ENCODE measurements at places on chromosomes 1 and 21.

- no peak for DNase-seq
Measured at GRCh38 chr1:221794079-221794670, 52.3 kb upstream of the DUSP10 start.

GRCh38 chr1:212514782-212515181, 82.1 kb downstream of the NENF start:
- no peak for DNase-seq

- peak; percentile 9 for DNase-seq
Measured at GRCh38 chr1:61640531-61641530, 84.1 kb downstream of the TM2D1 start.

- DNase-seq: peak; percentile 70
Measured at GRCh38 chr1:17119076-17119772, at the start of gene PADI2. TSS of gene PADI2 (minus strand) at chr1:17119451. CDS start at chr1:17119371, 80 bp downstream.

- no peak for DNase-seq
Measured at GRCh38 chr1:76543495-76543894, 323.8 kb upstream of the ST6GALNAC5 start.

- DNase-seq: no peak
Measured at GRCh38 chr21:35212393-35213127, 163.5 kb upstream of the RUNX1 start.

- peak; percentile 49 for DNase-seq
Measured at GRCh38 chr1:48061162-48062136, 64.3 kb upstream of the TRABD2B start.

DNA sequence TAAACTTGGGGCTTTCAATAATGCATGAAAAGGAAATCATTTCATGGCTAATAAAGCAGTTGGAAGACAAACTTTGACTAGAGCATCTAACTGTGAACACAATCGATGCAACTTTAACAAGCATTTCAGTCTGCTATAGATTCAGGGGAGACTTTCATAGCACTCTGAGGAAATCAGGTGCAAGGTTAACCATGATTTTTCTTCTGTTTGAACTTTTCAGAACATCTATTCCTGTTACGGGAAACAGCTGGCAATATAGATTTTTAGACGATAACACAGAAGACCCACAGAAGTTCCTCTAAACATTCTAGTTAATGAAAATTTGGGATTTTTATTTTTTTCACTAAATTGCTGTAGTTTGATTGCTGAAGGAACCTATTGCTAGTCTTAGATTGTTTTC, 177.3 kb downstream of the TRIM33 start:
- no peak for DNase-seq

DNA sequence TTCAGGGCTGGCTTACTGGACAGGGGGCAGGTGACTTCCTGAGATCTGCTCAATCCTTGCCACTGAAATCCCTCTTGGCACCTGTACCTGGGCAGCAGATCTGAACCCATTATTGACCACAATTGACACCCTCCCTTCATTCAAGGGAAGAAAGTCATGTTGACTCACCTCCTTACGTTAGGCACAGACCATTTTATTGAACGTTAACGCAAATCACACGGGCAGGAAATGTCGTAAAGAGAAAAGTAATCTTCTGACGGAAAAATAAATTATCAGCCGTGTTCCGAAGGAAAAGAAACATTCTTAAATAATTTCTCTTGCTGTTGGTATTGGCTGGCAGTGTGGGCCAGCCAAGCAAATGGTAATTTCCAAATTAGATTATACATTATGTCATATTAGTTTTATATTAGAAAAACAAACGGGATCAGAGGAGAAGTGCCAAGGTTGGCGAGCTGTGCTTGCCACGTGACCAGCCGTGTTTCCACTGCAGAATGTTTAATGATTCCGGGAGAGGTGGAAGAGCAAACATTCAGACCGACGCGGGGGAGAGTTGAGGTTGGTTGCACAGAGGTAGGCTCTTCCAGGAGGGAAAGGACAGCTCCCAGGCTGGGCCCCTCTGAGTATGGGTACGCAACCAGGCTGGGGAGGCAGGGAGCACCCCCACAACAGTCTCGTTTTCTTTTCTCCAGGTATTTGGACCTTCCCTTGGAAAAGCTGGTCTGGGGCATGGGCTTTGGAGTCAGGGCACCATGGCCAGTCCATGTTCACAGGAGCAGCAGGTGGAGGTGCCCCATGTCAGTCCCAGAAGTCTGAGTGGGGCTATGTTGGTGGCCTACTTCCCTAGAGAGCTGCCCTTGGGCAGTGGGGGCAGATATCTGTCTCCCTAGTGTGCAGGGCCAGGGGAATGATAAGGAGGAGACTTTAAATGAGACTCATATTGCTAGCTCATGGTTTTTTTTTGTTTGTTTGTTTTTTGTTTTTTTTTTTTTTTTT, 121.1 kb downstream of the FOXD2 start:
- DNase-seq: peak; percentile 75

GRCh38 chr21:44939532-44940115, at the start of gene SLX9:
TSS of gene SLX9 (plus strand) at chr21:44940029. CDS start at chr21:44940058, 29 bp downstream.
- DNase-seq: peak; percentile 77

- DNase-seq: no peak
Measured at GRCh38 chr1:55316502-55316901, 101.3 kb upstream of the USP24 start.

DNA sequence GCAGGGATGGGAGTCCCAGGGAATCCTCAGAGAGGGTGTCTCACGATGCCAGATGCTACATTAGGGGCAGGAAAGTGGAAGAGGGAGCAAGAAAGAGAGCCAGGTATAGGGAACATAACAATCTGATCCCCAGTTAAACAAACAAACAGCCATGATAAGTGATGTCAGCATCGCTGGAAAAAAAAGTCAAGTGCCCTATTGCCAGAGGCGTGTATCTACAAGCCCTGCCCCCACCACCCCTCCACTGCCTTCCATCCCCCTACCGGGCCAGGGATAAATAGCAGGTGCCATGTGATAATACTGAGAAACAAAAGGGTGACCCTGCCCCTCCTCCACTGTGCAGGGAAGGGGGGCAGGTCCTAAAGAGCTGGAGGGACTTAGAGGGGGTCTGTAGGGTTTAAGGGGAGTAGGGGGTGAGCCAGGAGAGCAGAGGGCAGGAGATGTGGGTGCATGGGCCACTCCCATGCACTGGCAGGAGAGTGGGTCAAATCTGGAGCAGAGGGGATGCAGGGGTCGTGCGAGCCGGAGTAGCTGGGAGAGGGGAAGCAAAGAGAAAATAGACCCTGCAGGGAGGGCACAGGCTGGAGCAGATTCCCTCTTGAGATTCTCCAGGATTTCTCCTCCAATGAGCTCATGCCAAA, 3.4 kb downstream of the SLC26A9 start:
- DNase-seq: peak; percentile 36

- DNase-seq: no peak
Measured at GRCh38 chr1:55483523-55483922, 268.4 kb upstream of the USP24 start.

DNA sequence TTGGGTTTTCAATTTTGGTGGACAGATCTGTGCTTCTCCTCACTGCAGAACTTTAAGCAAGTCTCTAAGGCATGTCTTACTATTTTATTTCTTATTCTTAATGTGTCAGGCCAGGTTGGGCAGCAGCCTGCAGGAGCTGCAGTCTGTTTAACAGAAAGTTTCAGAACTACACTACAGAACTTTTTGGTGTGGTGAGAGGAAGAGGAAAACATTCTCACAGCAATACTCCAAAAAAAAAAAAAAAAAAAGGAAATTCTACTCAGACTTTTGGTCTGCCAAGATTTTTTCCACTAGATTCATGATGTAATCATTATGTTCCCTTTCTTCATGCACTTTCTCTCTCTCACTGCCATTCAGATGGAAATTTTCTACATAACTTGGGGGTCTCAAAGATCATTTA, 255.2 kb downstream of the COL11A1 start:
- DNase-seq: no peak

GRCh38 chr1:2788506-2789163, 12.9 kb downstream of the TTC34 start:
- DNase-seq: no peak

DNA sequence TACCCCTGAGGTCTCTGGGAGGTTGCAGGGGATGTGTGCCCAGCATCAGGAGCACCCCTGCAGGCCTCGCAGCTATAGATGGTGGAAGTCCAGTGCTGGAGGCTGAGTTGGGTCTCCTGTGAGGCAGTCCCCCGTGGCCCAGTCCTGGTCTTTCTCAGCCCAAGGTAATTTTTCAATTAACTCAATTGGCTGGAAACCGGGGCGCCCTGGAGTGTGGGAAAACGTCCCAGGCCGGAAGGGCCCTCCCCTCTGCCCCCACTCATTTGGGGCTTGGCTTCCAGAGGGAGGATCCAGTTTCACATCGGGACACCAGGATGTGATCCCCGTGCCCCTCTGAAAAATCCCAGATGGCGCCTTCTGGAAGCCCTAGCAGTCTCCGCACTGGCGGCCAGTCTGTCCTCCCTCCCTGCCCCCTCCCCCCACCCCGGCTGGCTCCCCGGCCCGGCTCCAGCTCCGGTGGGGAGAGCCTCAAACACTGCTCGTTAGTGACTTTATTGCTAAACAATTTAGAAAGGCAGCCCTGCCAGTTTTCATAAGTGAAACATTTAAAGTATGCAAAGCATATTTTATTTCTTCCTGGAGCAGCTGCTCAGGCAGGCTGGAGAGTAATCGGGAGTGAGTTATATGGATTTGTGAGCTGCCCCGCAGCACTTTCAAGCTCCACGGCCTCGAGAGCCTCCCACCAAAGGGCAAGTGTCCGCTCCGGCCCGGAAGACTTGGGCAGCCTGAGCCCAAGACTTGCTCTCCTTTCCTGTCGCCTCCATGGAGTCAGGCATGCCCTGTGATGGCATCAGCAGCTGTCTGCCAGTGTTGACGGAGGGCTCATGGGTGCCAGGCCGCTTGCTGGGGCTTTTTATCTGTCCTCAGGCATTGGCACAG, 208.2 kb upstream of the TMEM51 start:
- DNase-seq: no peak

DNA sequence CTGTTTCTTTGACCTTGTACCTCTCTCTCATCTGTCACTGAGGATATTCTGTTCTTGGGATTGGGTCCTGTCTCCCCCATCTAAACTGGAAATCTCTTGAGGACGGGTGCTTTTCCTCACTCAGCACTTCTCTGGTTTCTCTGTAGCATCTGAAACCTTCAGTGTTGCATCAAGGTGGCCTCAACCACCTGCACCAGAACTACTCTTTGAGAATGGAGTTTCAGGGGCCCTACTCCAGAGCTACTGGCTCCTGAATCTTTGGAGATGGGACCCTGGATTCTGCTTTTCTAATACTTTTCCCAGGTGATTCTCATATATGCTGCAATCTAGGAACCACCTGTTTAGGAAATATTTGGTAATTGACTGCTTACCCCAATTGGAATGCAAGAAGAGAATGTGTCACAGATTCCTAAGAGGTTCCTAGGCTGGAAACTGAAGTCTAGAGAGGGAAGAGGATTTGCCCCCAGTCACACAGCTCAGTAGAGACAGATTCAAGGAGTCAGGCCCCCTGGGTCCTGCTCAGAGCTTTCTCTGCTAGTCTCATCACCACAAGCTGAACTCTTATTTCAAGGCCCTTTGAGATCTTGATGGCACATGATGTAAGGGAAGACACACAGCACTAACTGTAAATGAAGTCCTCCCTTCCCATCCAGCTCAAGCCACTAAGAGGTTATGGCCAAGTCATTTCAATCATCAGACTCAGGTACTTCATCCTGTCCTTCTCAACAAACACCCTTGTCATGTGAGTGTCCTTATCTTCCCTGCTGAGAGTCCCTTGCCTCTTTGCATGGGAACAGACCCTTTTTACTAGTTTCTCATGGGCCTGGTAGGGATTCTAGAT, 48.7 kb downstream of the EIF2D start:
- DNase-seq: no peak

DNA sequence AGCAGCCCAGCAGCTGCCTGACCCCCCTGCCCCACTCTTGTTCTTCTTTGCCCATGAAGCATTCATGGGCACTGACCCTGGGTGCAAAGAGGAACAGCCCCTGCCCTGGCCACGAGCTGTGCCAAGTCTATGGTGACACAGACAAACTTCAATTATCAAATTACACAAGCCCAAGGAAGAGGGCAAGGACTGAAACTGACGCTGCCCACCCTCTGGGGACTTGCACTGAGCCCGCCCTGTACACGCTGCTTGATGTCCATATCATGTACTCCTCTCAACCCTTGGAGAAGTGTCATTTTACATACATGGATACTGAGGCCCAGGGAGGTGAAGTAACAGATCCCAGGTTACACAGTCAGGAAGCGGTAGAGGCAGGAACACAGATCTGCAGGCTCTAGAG, 32.1 kb downstream of the NKAIN1 start:
- no peak for DNase-seq

- no peak for DNase-seq
Measured at GRCh38 chr1:109539676-109540075, at the start of gene GPR61. TSS of gene GPR61 (plus strand) at chr1:109539872. CDS start at chr1:109543023, 3,151 bp downstream.

DNA sequence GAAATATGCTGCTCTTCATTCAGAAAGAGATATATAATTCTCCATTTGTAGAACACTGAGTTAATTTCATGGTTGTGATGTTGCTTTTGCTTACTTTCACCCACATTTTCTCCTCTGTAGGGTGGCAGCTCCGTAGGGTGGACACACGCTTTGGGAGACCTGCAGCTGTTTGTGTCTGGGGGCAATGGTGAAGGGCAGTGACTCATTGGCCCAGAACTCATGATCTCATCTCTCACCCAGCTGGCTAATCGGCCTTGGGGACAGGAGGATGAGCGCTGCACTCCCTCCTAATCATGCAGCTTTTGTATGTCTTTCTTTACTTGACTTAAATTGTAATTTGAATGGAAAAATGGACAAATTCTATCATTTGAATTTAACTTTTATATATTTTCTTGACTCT, 9.6 kb downstream of the DISC1 start:
- DNase-seq: no peak

- no peak for DNase-seq
Measured at GRCh38 chr1:34245967-34246366, 69.3 kb downstream of the C1orf94 start.

DNA sequence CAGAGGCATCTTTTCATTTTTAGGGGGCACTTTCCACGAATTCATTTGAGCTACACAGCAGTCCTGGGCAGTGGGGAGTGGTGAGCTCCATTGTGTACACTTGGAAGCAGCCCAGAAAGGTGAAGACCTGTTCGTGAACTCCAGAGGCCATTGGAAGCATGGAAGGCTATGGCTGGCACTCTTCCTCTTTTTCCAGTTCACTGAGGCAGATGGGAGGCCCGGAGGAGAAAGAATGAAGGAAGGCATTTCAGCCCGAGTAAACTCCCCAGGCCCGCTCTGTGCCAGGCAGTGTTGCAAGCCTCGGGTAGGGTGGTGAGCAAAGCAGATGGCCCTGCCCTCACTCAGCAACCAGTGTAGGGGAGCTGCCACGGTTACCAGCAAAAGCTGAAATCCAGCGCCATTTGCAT, 673 bp upstream of the DHCR24 start:
- peak; percentile 18 for DNase-seq

DNA sequence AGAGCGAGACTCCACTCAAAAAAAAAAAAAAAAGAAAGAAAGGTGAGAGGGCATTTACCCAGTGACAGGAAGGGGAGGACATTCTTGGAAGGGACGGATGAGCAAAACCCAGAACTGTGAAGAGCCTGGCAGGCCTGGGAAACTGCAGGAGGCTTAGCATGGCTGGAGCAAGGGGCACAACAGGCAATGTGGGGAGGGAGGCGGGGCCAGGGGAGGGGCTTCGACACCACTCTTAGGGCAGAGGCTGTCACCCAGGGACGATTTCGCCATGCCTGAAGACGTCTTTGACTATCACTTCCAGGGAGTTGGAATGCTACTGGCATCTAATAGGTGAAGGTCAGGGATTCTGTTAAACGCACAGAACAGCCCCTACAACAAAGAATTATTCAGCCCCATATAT, 184.0 kb downstream of the HUNK start:
- DNase-seq: no peak
